Foreskin melanocyte (primary cell): ENCODE measurements at places on chromosomes 7 and 10.

DNA sequence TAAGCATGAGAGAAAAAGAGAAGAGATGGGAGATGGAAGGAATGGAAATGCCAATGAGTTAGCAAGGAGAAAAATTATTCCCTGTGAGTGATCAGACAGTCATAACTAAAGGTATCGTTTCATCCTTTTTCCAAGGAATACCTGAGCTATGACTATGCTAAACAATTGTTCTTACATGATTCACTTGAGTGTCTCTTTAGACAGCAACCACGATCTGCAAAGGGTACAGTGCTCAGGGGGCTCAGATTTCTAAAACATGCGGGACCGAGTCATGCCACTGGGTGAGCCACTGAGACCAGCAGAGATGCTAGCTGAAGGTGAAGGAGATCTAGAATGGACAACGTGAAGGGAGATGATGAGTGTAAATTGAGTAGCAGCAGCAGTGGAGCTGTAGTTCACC is 78.0 kb upstream of the CTTNBP2 start:
- DNase-seq: no peak

GRCh38 chr10:131825150-131825848 is 75.5 kb upstream of the PPP2R2D start:
- no peak for DNase-seq

- DNase-seq: peak; percentile 83
Measured at GRCh38 chr10:63106111-63106755, 26.9 kb upstream of the NRBF2 start.

DNA sequence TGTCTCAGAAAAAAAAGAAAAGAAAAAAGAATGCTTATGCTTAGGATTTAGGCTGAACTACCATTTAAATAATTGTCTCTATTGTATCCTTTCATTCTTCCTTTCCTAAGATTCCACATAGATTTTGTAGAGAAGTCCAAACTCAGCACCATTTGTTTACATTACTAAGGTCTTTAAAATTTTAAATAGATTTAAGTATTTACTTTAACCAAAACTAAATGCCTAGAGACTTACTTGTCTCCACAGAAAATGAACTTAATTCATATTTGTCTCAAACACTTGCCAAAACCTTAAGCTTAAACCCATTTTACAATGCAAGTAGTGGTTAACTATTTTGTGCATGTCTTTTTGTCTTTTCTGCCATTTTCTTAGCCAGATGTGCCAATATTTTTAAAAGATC is 54.1 kb upstream of the ABI1 start:
- no peak for DNase-seq

DNA sequence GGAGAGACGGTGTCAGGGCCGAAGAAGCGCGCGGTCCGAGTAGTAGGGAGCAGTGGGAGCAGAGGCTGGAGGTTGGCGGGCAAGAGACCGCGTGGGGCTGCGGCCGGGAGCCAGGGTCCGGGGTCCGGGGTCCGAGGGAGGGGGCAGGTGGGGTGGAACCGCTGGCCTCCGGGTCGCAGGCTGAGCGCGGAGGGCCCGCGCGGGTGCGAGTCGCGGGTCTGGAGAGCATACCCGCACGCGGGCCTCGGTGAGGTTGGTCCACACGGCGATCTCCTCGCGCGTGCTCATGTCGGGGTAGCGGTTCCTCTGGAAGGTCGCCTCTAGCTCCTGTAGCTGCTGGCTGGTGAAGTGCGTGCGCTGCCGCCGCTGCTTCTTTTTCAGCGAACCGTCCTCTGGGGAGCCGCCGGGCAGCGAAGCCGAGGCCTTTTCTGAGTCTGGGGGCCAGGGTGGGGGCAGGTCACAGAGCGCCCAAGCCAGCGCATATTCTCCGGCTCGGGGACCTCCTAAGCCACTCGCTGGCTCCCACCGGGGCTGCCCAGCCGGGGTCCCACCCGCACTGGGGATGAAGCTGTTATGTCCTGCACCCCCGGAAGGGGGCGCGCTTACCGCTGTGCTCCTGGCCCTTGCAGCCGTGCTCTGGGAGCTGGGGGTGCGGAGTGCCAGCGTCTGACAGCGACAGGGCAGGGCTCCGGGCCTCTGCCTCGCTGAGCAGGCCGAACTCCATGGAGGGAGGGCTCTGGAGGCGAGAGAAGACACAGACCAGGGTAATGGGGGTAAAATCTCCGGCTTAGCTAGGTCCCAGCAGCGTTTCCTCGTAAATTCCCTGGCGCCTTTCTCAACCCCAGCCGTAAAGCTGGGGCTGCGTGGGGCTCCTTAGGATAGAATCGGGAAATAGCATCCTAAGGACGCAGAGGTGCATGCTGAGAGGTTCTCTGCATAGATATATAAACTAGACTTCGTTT is 5.5 kb downstream of the ELOVL3 start:
- DNase-seq: no peak

DNA sequence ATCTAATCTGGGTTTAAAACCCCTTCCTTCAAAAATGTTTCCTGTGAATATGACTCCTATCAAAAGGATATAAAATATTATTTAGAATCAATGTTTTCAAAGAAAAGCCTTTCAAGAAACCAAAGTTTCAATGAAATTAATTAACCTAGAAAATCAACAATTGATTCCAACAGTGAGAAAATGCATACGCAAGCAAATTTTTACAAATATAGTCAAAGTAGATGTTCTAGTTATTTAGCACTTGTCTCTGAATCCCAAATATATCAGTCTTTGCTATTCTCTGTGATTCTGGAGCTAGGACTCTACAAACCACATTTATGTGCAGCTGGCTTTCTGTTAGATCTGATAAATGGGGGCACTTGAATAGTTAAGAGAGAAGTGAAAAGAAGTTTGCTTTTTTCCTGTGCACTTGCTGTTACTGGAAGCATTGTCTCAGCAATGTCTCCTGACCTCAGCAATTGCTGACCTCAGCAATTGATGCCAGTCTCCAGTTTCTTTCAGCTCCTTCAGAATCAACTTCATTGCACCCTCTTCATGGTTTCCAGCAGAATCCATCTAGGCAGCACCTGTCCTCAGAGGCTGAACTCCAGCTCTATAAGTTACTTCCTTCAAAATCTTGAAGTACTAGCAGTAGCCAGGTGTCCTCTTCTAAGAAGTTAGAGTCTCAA is 879.9 kb upstream of the LRRN3 start:
- DNase-seq: no peak

GRCh38 chr7:130793855-130794618 is 60.0 kb upstream of the KLF14 start:
- DNase-seq: peak; percentile 45

- DNase-seq: no peak
Measured at GRCh38 chr7:71457021-71457420, 325.1 kb downstream of the GALNT17 start.

DNA sequence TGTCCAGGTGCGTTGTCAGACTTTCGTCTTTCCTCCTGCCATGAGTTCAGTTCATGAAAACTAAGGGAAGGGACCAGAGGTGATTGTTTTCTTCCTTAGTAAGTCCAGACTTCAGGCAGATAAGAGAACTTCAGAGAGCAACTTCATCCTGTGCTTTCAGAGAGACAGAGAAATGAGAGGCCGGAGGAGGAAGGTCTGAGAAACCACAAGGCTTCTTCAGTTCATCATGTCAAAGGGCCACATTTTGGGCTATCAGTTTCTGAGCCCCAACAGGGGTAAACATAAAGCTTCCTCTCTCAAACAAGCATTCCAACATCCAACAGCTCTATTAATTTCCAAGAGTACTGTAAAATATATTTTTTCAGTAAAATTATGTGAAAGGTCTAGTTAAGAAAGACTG is 668.4 kb upstream of the NRP1 start:
- DNase-seq: no peak

DNA sequence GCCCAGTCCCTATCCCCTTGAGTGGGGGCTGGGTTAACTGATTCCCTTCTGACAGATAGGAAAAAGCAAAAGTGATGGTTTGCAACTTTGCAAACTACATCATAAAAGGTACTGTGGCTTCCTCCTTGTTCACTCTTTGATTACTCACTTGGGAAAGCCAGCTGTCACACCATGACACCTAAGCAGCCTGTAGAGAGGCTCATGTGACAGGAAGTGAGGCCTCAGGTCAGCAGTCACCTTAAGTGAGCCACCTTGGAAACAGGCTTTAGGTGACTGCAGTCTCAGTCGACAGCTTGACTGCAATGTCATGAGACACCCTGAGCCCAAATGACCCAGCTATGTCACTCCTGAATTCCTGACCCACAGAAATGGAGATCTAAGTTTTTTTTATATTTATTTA is 4.3 kb upstream of the CHCHD2 start:
- no peak for DNase-seq
